DMS 273 treated with DMSO at 0.1 percent for 48 hours (cell line): ENCODE measurements at places on chromosomes 6 and 20.

DNA sequence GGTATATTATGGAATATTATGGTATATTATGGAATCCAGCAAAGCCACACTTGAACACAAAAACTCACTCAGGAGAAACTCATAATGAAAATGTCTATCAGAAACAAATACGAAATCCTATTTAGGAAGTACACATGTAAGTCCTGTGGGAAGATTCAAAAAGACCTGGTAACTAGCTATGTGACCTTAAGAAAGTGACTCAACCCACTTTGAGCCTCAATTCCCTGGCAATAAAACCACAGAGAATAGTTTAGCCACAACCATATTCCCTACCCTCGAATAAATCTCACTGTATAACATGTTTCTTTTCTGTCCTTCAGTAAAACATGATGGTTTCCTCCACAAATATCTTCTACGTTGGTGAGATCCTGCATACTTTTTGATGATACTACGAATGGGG is 56.4 kb downstream of the ZMYND8 start:
- no peak for DNase-seq

DNA sequence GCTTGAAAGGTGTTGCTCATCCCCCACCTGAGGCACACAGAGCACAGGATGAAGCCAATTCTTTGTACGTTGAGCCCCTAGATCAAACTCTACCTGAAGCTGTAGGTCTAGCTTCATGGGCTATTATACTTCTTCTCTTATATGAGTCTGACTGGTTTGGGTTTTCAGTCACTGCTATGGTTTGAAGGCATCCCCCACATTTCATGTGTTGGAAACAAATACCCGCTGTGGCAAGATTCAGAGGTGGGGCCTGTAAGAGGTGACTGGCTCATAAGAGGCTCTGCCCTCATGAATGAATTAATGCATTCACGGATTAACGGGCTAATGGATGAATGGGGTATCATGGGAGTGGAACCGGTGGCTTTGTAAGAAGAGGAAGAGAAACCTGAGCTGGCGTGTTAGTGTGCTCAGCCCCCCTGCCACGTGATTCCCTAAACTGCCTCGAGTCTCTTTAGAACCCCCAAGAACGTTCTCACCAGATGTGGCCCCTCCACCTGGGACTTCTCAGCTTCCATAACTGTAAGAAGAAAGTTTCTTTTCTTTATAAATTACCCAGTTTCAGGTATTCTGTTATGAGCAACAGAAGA is 39.2 kb downstream of the PREX1 start:
- no peak for DNase-seq

- DNase-seq: no peak
Measured at GRCh38 chr20:48019940-48020339, 234.7 kb upstream of the SULF2 start.

DNA sequence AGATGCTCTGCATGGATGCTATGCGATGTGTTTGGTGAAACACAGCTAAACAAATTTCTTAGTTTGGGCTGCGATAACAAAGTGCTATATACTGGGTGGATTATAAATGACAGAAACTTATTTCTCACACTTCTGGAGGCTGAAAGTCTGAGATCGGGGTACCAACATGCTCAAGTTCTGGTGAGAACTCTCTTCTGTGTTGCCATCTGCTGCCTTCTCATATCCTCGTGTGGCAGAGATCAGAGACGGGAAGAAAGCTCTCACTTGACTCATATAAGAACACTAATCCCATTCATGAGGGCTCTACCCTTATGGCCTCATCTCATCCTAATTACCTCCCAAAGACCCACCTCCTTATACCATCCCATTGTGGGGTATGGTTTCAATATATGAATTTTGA is 162.0 kb upstream of the DTNBP1 start:
- DNase-seq: no peak

DNA sequence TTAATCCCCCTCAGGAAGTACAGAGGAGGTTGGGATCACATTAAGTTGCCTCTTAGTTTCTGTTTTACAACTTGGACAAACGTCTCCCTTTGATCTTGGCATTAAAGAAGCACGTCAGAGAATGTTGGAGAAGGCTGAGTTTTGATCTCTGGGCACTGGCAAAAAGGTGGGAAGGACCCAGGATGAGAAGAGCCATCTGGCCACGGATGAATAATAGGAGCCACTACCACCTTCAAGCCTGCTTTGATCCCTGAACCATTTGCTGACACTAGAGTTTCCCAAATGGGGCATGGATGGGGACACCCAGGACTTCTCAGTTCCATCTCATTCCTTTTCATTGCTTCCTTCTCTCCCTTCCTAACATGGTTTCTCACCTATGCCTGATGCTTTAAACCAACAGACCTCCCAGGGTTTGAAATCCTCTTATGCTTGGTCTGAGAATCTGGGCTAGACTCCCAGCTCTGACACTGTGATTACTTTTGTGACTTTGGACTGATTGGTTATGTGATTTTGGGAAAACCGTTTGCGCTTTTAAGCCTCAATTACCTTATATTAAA is 5.8 kb downstream of the TM9SF4 start:
- no peak for DNase-seq

- DNase-seq: peak; percentile 49
Measured at GRCh38 chr6:43668151-43669028, 19.2 kb downstream of the MRPS18A start.

DNA sequence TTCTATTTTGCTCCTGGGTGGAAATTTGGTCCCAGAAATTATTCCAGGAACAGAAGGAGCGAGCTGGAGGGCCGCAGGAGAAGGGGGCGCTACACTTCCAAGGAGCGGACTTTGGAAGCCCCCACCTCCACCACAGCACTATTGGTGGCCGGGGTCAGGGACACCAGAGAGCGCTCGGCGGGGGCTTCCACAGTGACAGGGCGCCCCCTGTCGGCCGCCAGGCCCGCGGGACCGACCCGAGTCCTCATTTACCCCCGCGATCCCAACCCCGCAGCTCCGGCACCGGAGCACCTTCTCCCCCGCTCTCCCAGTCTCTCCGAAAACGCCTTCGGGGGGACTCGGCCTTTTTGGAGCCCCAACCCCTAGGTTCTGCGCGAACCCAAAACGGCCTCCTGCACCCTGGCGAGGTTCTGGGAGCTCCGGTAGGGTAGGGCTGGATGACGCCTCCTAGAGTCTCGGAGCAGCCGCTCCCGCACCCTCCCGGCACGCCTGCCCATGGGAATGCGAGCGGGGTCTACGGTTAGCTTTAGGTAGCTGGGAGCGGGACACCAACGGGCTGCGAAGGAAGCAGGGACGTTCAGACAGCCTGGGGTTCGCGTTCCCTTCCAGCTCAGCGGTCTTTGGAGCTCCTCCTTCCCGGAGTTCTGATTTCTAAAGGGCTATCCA is 2.4 kb upstream of the FOXA2 start:
- DNase-seq: no peak

- DNase-seq: no peak
Measured at GRCh38 chr6:77034161-77034560, 429.1 kb downstream of the HTR1B start.

DNA sequence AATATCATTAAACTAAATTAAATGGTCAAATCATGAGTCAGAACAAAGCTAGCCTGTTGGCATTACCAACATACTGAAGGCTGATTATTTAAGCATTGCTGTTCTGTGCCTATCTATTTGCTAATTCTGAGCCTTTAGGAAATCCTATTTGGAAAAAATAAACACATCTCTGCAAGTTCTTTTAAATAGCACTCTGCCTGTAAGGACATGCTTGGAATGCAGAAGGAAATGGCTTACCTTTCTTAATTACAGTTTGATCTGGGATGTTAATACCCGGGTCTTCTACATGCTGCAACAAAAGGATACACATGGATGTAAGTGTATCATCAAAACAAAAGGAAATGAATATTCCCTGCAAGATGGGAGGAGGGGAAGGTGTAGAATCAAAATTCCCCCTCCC is 8.3 kb downstream of the TFAP2A start:
- no peak for DNase-seq

- no peak for DNase-seq
Measured at GRCh38 chr6:56106231-56106630, 141.1 kb downstream of the COL21A1 start.

DNA sequence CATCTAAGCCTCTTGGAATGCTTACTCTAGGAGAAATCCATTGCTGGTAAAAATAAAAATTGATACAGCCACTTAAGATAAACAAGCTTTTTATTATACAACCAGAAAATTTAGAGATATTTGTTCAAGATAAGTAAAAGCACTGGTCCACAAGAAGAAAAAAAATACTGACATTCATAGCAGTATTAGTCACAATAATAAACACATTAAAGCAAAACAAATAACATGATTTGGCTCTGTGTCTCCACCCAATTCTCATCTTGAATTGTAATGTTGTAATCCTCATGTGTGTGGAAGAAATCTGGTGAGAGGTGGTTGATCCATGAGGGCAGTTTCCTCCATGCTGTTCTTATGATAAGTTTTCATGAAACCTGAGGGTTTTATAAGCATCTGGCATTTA is 1093.5 kb upstream of the ADGRB3 start:
- no peak for DNase-seq

GRCh38 chr20:50034567-50035180 is 51.9 kb downstream of the SNAI1 start:
- no peak for DNase-seq

DNA sequence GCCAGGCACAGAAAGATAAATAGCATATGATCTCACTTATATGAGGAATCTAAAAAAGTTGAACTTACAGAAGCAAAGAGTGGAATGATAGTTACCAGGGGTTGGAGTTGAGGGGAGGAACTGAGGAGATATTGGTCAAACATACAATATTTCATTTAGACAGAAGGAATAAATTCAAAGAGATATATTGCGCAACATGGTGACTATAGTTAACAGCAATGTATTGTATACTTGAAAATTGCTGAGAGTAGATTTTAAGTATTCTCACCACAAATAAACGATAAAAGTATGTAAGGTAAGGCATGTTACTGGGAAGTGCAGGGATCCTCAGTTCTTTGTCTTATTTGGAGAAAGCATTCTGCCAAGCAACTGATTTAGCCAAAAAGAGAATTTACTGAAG is 171.9 kb downstream of the LMBRD1 start:
- no peak for DNase-seq

DNA sequence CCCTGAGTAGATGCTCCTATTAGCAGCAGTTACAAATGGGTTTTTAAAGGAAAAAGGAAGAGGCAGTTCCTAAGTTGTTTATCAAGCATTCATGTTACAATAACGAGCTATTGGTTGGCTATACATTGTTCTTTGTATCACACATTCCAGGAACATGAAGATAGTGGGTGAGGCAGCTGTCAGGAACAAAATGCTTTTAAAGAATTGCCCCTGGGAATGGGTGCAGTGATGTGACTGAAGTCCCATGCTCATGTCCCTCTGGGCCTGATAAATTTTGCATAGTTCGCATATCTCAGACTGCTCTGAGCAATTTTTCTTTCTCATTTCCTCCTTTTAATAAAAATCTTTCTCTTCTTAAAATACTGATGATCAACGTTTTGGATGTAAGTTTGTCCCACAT is 3.7 kb downstream of the ENPP1 start:
- no peak for DNase-seq

DNA sequence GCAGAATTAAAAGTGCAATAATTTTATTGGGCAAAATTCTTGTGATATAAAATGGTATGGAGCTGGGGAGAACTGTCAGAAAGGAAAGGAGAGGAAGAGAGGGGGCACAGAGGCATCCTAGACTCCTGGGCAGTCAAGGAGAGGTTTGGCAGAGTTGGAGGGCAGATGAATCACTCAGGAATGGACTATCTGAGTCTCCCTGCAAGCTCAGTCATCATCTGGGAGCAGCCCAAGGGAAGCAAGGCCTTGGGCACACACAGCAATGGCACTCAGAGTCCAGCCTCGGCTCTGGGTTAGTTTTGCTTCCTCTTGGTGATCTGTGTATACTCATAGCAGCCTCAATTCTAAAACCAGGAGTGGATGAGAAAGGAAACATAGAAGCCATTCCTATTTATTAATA is 67.2 kb downstream of the SLC22A1 start:
- DNase-seq: no peak

DNA sequence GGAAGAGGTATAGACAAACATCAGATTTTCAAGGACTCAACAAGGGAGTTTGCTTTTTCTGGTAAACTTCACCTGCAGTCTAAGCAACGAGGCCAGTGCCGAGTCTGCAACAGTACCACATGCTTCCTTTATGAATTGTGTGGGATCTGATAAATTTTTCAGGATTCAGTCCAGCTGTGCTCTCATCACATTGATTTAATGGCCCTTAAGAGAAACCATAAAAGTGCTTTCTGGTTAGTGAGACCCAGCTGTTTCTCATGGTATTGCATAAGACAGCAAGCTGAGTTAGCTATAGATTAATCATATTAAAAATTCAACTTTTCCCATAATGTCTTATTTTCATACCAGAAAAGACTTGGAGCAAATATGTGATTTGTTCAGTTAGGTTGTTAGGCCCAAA is 291.4 kb downstream of the CENPW start:
- DNase-seq: no peak

- no peak for DNase-seq
Measured at GRCh38 chr20:60050193-60050947, 92.1 kb downstream of the CDH26 start.

- no peak for DNase-seq
Measured at GRCh38 chr20:14925300-14925699, 587.9 kb upstream of the FLRT3 start.

DNA sequence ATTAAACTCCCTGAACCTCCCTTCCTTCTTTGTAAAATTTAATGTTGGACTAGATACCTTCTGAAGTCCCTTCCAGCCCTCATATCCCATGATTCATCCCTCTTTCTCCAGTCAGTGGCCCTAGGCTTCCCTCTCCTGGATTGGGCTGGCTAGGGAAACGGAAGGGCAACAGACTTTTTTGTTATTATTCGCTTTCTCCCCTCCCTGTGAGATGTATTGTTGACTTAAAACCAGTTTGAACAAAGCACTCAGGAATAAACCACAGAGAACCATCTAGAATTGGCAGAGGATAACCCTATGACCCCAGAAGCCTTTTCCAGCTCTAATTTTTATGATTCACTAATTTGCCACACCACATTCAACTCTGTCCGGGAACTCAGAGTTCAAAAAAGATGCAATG is 239.7 kb upstream of the SUPT3H start:
- no peak for DNase-seq

DNA sequence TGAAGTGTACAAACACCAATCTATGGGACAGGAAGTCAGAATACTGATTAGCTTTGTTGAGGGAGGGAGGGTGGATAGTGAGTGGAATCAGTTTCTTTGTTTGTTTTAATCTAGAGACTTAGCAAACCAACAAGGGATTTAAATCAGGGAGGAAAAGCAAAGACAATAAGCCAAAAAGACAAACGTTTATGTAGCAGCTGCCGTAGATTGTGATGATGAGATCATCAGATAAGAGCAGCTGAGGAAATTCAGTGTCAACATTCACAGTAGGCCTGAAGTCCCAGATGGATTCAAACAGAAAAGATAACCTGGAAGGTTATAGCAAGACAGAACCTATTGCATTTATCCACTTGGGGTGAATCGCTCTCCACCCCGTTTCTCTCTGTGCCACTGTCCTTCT is 104.9 kb upstream of the SYNDIG1 start:
- DNase-seq: no peak

DNA sequence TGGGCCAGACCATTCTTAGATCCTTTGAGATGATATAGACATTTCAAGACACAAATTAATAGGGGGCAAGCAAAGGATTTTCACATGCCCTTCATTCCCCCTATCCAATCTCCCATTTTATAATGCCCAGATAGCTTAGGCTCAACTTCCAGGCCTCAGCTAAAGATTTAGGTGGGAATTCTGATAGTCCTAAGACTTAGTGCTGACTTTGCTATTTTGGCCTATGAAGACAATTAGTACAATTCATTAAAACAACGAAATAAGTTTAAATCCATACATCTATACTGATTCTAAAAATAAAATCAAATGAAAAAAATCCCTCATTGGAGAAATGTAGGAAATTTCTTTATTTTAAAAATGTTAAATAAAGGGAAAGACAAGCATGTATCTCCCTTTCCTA is 259.5 kb downstream of the CBLN4 start:
- no peak for DNase-seq
